Epithelial cell of proximal tubule (primary cell): ENCODE measurements at places on chromosomes 2 and 18. TPM values are rescaled to one million over a fixed set of nuclear protein-coding genes. Genes with fewer than 3 reads are reported as not detected.

DNA sequence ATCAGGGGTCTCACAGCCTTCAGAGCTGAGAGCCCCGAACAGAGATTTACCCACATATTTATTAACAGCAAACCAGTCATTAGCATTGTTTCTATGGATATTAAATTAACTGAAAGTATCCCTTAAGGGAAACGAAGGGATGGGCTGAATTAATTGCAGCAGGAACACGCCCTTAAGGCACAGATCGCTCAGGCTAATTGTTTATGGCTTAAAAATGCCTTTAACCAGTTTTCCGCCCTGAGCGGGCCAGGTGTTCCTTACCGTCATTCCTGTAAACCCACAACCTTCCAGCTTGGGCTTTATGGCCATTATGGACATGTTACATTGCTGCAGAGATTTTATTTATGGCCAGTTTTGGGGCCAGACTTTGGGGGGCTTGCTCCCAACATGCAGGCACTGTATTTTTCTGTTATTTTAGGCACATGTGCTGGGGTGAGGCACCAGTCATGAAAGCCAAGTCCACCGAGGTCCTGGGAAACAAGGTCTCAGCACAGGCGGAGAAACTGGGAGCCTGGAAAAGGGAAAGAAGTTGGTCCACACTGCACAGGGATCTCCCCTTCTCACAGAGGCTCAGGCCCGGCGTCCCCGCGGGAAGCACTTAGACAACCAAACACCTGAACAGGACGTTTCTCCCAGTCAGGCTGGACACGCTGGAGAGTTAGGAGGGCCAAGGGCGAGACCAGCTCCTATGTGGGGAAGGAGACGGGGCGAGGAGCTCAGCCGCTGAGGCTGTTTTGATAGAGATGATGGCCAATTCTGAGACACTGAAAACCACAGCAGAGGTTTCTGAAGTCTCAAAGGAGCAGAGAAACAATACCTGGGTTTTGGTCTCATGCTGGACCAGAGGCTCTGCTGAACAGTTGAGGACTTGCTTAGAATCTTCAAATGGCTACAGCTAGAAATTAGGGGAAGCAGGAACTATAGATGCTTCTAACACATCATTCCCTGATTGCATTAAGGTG, 86.7 kb downstream of the TMEM18 start:
- DNase-seq: no peak

DNA sequence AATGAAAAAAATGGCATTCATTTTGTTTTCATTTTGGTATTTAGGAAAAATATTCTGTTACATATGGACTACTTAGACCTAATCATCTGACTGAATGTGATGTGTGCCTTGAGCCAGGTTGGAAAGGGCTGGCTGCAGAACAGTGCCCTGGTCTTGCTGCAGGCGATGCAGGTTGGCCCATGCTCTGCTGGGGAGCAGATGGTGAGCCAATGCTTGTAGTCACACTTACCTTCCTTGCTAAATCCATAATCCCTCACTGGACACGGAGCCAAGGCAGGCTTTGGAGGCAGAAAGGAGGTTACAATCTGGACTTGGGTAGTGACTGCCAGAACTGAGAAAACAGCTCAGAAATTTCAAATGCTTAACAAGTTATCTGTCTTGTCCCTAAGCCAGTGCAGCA, 228.7 kb downstream of the ARHGAP15 start:
- DNase-seq: no peak

DNA sequence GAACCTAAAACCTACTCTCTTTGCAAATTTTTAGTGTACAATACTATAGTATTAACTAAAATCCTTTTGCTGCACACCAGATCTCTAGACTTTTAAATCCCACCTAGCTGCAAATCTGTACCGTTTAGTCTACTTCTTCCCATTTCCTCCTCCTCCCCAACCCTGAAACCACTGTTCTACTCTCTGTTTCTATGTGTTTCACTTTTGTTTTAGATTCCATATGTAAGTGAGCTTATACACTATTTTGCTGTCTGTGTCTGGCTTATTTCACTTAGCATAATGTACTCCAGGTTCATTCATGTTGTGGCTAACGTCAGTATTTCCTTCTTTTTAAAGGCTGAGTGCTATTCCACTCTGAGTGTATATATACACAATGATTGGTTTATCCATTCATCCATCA, 18.4 kb upstream of the DSC2 start:
- no peak for DNase-seq

DNA sequence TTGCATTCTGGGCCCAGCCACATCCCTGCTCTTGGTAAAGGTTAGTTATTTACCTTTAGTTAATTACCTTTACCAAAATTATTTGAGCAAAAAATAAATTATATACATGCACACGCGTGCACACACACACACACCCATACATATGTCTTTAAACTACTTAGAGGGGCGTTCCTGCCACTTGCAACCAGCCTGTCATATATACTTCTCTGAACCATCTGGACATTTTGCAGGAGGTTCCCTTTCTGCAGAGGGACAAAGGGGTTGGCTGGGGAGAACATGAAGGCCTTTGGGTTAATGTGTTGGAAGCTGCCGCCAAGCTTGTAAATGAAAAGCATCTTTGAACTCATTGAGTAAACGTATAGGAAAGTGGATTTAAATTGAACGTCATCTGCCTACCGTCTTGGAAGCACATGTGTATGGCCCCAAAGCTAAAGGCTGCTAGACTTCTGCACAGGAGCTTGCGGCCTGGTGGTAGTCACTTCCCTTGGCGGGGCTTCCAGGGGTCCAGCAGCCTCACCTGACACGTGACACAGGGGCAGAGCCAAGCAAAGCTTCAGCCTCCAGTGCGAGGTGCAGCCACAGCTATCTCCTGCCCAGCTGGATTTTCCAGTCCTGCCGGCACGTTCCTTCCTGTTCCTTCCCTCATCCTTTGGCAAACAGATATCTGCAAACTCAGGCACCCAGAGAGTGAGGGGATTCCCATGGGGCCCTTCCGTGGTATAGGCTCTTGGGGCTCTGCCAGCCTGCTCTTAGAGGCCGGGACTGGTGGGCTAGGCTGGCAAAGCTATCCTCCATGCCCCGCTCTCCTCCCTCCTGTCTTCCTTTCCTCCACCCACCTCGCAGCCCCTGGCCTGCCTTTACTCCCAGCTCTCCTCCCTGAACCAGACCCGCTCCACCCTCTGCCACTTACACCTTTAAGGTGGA, 46.1 kb downstream of the SERTAD2 start:
- no peak for DNase-seq

The CFC1 gene
- not detected in 2 replicates for total RNA-seq

The ZSWIM2 gene
- total RNA-seq: not detected in 2 replicates

- no peak for DNase-seq
These were observed 700.0 kb upstream of the SOX11 start for GRCh38 chr2:4992226-4992625.
